Neural crest cell (in vitro differentiated cells): ENCODE measurements at places on chromosomes 2 and 18. TPM values are rescaled to one million over a fixed set of nuclear protein-coding genes. Genes with fewer than 3 reads are reported as not detected.

GRCh38 chr2:86750240-86750839 is 30.2 kb downstream of the RMND5A start:
- peaks cover 37% of the 10 kb centered on the region for H3K36me3 ChIP-seq
- H3K27ac ChIP-seq = no peak overlapping the region
- no peak overlapping the region for H3K4me3 ChIP-seq
- peaks cover 35% of the 10 kb centered on the region for H3K4me1 ChIP-seq

- peaks cover 4% of the 10 kb centered on the region for H3K4me1 ChIP-seq
- no peak for DNase-seq
- H3K27me3 ChIP-seq = no peaks in the 10 kb centered on the region
- H3K36me3 ChIP-seq = no peaks in the 10 kb centered on the region
- no peak overlapping the region for H3K4me3 ChIP-seq
These were observed 468.1 kb upstream of the FANCL start for GRCh38 chr2:58709274-58709673.

DNA sequence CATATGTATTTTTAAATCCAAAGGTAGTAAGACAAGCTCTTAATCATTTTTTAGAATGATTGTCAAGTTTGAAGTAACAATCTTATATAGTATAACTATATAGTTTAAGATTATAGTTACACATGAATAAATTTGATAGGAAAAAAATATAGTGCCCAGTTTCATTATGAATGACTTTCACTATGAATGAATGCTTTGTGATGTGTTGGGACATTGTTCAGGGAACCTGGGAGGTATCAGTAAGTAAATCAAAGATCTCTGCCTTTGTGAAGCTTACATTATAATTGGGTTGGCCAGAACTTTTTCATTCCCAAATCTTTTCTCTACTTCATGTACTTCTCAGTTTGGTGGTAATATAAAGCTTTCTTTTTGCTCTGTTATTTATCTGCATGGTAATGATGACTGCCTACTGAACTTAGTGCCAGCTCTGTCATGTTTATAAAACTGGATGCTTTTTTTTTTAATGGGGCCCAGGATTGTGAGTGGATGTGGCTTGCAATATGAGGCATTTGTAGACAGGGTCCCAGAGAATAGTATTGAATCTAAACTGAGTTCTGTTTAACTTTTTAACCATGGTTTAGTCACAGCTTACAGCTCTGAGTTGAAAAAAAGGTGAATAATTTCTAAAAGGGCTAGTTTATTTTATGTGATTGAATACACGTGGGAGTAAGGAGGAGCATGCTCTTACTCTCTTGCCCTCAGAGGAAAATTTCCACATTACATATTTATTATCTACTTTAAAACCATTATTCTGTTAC is 23.3 kb downstream of the GLS start:
- H3K27ac ChIP-seq = no peak overlapping the region
- H3K27me3 ChIP-seq = no peaks in the 10 kb centered on the region
- no peaks in the 10 kb centered on the region for H3K4me1 ChIP-seq

DNA sequence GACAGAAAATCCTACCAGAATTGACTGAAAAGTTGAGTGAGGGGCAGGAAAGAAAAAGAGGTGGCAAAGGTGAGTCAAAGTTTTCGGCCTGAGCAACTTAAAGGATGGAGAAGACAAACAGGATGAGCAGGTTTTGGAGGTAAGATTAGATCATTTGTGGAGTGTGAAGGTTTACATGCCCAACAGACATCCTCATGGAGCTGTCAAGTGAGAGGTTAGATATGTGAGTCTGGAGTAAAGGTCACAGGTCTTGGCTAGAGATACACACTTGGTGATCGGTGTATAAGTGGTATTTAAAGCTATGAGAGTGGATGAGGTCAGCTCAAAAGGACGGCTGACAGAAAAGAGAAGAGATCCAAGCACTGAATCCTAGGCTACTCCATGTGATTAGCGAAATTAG is 11.1 kb upstream of the MYL12A start:
- H3K36me3 ChIP-seq = peaks cover 12% of the 10 kb centered on the region
- no peak for DNase-seq
- H3K4me3 ChIP-seq = no peak overlapping the region
- H3K27ac ChIP-seq = no peak overlapping the region
- no peaks in the 10 kb centered on the region for H3K4me1 ChIP-seq

DNA sequence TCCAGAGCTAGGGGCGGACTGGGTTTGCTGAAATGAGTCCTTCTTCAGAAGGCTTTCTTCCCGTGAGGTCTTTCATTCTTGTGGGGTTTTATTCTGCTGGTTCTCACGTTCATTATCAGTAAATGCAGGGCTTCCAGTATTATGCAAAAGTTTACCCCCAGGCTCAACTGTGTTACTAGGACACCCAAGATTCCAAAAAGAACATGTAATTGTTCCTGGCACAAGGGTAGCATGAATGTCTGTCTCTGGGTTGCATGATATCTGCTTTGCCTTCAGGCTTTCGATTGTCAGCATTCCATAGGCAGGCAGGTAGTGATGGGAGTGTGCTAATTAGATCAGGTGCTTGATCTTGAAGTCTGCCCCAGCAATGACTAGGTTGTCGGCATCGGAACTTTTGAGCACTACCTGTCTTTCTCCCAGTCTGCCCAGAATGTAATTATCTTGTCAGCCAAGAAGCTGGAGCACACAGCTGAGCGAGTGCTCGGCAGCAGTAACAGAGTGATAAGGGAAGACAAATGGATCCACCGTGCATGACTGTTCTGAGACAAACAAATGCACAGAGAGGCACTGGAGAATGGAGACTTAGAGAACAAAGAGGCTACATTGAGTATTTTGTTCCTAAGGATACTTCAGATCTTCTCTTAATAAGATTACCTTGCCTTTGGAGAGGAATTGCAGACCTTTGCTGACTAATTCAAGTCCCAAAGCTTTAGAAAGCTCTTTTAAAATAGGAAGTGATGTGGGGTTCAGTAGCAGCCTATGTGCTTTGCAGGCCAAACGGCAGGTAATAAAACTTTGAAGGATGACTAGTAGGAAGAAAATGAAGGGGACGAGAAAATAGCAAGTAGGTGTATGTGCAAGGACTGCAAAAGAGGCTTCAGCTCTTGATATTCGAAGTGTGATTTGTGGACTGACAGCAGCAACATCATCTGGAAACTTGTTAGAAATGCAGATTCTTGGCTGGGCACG is 41.9 kb downstream of the ITGB6 start:
- H3K27me3 ChIP-seq = no peaks in the 10 kb centered on the region
- no peak for DNase-seq
- H3K4me3 ChIP-seq = no peak overlapping the region
- no peak overlapping the region for H3K27ac ChIP-seq

- no peak overlapping the region for H3K27ac ChIP-seq
- no peak overlapping the region for H3K4me3 ChIP-seq
- H3K36me3 ChIP-seq = no peaks in the 10 kb centered on the region
- H3K4me1 ChIP-seq = no peaks in the 10 kb centered on the region
- no peak for DNase-seq
These were observed 6.8 kb downstream of the SLC38A11 start for GRCh38 chr2:164948540-164948939.

Gene CNTNAP5
- 0.56 and 1.1 TPM in 2 replicates for total RNA-seq

Gene STON1
- total RNA-seq = 13.2 and 15.0 TPM in 2 replicates

Gene GPR35
- total RNA-seq = 1.7 and 2.0 TPM in 2 replicates

Gene FEV
- total RNA-seq = not detected in 2 replicates
